ENCODE measurements at places on chromosomes 16 and 17.

GRCh38 chr17:28324267-28324745 is 5.3 kb downstream of the TMEM97 start:
- DNase-seq, result no peak

DNA sequence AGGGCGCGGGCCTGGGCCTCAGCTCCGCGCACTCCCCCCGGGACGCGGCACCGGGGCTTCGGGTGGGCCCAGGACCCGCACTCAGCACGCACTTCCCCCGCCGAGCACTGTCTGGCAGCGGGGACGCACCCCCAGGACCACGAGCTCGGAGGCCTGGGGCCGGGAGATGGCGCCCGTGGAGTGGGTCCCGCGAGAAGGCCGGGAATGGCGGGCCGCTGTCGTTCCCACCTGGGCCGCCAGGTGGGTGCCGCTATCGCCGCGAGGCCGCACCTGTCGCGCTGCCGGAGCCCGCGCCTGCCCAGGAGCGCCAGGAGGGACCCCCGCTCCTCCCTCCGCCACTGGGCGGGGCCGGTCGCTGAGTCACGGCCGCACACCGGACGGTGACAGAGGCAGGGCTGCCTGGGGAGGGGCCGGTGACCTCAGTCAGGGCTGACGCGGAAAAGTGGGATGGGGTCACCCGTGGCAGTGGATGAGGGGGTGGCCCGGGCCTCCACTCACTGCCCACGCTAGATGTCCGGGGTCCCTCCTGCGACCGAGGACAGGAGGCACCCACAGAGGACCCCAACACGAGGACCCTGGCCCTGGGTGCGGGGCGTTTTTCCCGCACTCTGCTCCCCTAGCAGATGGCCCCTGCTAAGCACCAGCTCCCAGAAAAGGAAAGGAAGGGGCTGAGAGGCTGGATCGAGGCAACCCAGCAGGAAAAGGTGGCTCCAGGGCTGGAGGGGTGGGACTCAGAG is 6.9 kb upstream of the ACTG1 start:
- no peak for DNase-seq

GRCh38 chr17:3469529-3469928 is 2.1 kb downstream of the SPATA22 start:
- no peak for DNase-seq

GRCh38 chr17:50426472-50426782 is 409 bp downstream of the ACSF2 start:
- DNase-seq, result no peak

- DNase-seq, result no peak
These were observed 393.1 kb upstream of the ASIC2 start for GRCh38 chr17:33686171-33686570.

GRCh38 chr17:81285179-81285878 is 9.8 kb downstream of the SLC38A10 start:
- DNase-seq, result no peak

DNA sequence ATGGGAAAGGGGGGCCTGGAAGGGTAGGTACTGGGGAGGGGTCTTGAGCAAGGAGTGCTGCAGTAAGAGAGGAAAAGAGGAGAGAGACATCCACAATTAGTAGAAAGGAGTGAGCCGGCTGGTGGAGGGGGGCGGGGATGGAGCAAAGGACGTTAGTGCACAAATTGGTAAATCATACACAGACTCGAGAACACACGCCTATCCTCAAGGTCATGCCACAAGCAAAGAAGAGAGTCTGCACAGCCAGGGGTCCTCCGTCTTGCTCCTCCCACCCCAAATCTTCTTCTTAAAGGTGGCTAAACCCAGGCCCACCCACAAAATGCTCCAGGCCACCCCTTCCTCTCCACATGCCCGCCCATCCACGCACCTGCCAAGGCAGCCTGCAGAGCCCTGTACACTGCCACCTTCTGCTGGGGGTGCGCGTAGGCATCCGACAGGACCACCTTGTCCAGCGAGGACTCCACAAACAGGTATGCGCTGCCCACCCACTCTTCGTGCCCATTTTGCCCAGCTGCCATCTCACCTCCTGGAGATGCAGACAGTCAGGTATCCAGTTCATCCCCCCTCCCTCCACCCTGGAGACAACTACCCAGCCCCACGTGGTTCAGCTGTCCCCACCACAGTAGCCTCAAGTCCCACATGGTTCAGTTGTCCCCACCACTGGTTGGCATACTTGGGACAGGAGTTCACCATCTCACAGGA is 3.4 kb downstream of the TRADD start:
- no peak for DNase-seq
